CD8-positive, alpha-beta memory T cell (primary cell): ENCODE measurements at places on chromosomes 12 and 14. TPM values are rescaled to one million over a fixed set of nuclear protein-coding genes. Genes with fewer than 3 reads are reported as not detected.

The CCDC177 gene
- polyA plus RNA-seq = not detected

The PHLDA1 gene
- 2.1 TPM for polyA plus RNA-seq

The GLT8D2 gene
- polyA plus RNA-seq = not detected

The OTX2 gene
- polyA plus RNA-seq = not detected

The RAD51AP1 gene
- polyA plus RNA-seq = 1.6 TPM

The EEF1AKMT3 gene
- 3.3 TPM for polyA plus RNA-seq

The RHEBL1 gene
- 8.0 TPM for polyA plus RNA-seq

The STRAP gene
- polyA plus RNA-seq = 112 TPM

The TCP11L2 gene
- 19.3 TPM for polyA plus RNA-seq

GRCh38 chr12:127078577-127079350, 1188.2 kb upstream of the TMEM132C start:
- H3K4me1 ChIP-seq = no peaks in the 10 kb centered on the region
- no peaks in the 10 kb centered on the region for H3K27me3 ChIP-seq
- no peak overlapping the region for H3K27ac ChIP-seq
- DNase-seq = no peak
- H3K4me3 ChIP-seq = no peak overlapping the region
- no peaks in the 10 kb centered on the region for H3K36me3 ChIP-seq

DNA sequence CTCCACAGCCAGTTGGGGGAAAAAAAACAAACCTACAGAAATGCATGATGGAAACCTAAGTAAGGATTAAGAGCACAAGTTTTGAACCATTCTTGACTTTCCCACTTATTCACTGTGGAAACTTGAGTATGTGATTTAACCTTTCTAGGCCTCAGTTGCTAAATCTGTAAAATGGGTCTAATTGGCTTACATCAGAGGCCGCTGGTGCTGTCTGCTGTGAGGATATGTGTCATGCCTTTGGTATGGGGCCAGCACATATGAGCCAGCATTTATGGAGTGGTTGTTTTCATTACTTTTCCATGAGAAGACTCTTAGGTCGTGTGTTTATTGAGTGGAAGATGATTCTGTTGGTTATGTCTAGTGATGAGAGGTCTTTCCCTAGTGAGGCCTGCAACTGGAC, 102.4 kb downstream of the ESR2 start:
- DNase-seq = no peak
- H3K27ac ChIP-seq = no peak overlapping the region
- H3K27me3 ChIP-seq = no peaks in the 10 kb centered on the region
- peaks cover 22% of the 10 kb centered on the region for H3K36me3 ChIP-seq
- peaks cover 18% of the 10 kb centered on the region for H3K4me1 ChIP-seq

- no peaks in the 10 kb centered on the region for H3K27me3 ChIP-seq
- H3K4me3 ChIP-seq = no peak overlapping the region
- H3K4me1 ChIP-seq = no peaks in the 10 kb centered on the region
- H3K36me3 ChIP-seq = no peaks in the 10 kb centered on the region
These were observed 206.3 kb downstream of the CNTN1 start for GRCh38 chr12:40898505-40898904.

DNA sequence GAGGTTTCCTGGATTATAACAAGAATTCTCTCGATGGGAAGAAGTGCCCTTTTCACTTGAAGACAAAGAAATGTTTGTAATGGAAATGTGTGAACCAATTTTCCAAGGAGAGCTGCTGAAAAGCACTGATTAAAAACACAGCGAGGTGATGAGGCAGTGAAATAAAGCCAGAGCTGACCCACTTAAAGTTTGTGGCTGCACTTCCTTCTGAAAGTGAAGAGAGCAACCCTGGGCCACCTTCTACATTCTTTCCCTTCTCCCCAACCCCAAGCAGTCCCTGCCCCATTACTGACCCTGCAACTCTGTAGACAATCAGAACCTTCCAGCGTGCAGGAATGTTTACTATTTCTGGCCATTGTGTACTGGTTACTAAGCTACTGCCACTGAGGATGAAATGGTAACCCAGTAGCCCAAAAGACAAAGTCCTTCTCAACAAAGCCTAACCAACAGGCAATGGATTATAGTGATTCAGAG, 173.9 kb downstream of the TTC7B start:
- no peaks in the 10 kb centered on the region for H3K27me3 ChIP-seq
- no peak overlapping the region for H3K4me3 ChIP-seq
- no peak overlapping the region for H3K27ac ChIP-seq
- no peaks in the 10 kb centered on the region for H3K36me3 ChIP-seq
- no peak for DNase-seq

DNA sequence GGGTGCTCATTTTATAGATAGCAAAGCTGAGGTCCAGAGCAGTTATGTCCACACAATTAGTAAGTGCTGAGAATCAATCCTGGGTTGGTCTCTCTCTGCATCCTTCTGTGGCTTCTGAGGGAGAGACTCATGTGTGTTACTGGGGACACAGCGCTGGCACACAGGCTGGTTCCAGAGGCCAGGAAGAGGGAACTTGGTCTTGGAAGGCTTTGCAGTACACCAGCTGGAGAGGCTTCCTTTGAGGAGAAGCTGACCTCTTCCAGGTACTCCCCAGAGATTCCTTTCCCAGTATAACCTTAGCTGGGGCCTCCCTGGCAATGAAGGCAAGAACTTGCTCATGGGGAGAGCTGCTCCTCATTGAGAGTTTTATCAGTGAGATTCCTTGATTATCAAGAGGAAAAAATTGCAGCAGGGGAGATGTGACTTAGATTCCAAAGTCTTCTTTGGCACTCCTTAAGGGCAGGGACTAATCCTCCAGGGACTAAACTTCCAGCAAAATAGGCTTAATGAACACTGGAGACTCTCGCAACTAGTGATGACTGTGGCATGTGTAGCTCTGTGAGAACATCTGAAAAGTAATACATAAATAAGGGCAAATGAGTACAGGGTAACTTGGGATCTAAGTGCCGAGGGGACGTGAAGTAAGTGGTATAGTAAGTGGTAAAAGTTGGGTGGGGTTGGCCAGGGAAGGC, 13.9 kb upstream of the KRT80 start:
- H3K4me1 ChIP-seq = no peaks in the 10 kb centered on the region
- DNase-seq = no peak
- no peaks in the 10 kb centered on the region for H3K36me3 ChIP-seq
- no peak overlapping the region for H3K27ac ChIP-seq
- H3K27me3 ChIP-seq = no peaks in the 10 kb centered on the region

DNA sequence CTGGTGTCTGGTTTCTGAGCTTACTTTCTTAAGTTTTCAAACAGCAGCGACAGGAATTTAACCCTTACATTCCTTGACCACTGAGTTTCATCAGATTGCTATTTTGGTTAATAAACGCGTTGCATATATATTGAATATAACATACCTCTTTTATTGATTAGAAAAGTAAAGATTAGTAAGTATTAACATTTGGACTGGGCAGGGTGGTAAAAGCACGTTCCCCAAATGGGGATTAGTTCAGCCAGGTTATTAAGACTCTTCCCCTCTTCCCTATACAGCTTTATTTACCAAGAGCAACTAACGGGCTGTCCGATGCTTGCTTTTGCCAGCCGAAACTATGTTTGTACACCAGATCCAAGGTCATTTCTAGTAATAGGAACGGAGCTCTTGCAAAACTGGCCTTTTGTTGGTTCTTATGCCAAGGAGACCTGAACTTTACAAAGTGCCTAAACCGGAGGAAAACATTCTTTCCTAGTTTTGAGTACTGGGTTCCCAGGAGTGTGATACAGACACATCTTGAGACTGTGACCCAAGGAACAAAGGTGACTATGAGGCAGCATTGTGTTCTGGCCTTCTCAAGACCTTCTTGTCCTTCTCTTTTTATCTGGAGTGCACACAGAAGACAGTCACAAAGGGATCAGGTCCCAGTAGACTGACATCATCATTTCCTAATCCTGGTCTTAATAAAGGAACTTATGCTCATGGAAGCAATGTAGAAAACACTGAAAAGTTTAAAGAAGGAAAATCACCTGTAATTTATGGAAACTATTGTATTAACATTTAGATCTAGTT, 2.6 kb downstream of the GLRX5 start:
- H3K27ac ChIP-seq = no peak overlapping the region
- no peaks in the 10 kb centered on the region for H3K36me3 ChIP-seq
- no peak overlapping the region for H3K4me3 ChIP-seq
- no peak for DNase-seq
- H3K4me1 ChIP-seq = peaks cover 35% of the 10 kb centered on the region

DNA sequence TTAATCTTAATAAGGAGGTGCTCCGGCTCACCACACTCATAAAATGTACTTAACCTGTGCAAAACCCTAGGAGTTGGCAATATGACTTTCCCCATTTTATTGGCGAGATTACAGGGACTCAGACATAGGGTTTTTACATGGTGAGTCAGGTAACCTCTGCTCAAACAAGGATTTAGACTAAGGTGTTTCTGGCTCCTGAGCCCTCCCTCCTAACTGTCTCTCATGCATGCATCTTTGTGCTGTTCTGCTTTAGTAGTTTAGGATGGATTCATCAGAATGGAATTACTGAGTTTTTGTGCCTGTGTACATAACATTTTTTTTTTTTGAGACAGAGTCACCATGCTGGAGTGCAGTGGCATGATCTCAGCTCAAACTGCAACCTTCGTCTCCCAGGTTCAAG, 993.3 kb upstream of the TMEM132C start:
- H3K36me3 ChIP-seq = no peaks in the 10 kb centered on the region
- no peak overlapping the region for H3K27ac ChIP-seq
- H3K4me1 ChIP-seq = no peaks in the 10 kb centered on the region
- DNase-seq = no peak
- no peak overlapping the region for H3K4me3 ChIP-seq
- no peaks in the 10 kb centered on the region for H3K27me3 ChIP-seq

- DNase-seq = no peak
- no peaks in the 10 kb centered on the region for H3K27me3 ChIP-seq
- H3K27ac ChIP-seq = no peak overlapping the region
- H3K36me3 ChIP-seq = no peaks in the 10 kb centered on the region
- no peaks in the 10 kb centered on the region for H3K4me1 ChIP-seq
These were observed 360.5 kb upstream of the TMPO start for GRCh38 chr12:98154850-98155249.

- peak overlapping the region; percentile 20 for H3K27ac ChIP-seq
- DNase-seq = no peak
- H3K36me3 ChIP-seq = no peaks in the 10 kb centered on the region
- H3K27me3 ChIP-seq = no peaks in the 10 kb centered on the region
These were observed 156.4 kb upstream of the SYT10 start for GRCh38 chr12:33596061-33596460.

DNA sequence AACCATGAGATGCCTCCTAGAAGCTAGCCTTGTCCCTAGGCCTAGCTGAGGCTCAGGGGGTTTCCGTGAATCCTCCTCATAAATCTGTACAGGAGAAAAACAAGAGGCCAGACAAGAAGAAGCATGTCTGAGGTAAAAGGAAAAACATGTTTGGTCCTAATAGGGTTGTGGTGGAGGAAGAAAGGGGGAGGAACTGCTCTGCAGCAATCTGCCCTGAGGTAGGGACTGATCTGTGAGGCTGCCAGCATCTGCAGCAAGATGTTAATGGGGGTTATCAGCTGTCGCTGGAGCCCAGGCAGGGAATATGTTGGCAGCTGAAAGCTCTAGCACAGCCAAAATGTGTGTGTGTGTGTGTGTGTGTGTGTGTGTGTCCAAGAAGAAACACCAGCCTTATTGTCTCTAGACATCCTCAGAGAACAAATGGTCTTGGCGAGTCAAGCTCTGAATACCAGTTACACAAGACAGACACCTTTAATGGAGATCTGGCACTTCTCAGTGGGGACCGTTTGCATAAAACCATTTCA, 218.5 kb downstream of the NUAK1 start:
- no peaks in the 10 kb centered on the region for H3K4me1 ChIP-seq
- H3K27me3 ChIP-seq = no peaks in the 10 kb centered on the region
- DNase-seq = no peak
- no peaks in the 10 kb centered on the region for H3K36me3 ChIP-seq
- H3K27ac ChIP-seq = no peak overlapping the region
- H3K4me3 ChIP-seq = no peak overlapping the region

DNA sequence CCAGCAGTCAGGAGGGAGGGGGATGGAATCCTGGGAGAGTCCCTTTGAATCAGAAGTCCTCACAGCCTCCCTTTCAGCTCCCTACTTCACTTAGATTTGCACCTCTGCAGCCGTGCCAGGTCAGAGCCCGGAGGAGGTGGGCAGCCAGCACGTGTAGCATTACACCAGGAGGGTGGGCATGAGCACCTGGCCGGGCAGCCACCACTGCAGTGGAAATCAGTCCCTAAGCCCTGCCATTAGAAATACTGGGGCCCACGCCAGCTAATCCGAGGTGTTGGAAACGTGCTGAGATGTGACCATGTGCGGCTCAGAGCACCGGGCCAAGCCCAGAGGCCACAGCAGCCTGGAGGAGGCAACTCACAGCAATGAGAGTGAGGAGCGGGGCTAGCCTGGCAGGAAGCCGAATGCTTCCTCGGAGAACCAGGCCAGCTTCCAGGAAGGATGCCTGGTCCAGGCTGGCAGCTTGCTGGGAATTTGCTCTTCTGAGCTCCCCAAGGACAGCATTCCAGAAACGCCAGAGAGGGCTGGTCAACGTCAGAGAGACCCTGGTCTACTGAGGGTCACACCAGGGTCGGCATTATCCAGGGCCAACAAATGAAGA, 9.4 kb upstream of the CACNA2D4 start:
- H3K27ac ChIP-seq = no peak overlapping the region
- no peaks in the 10 kb centered on the region for H3K36me3 ChIP-seq
- H3K4me1 ChIP-seq = no peaks in the 10 kb centered on the region

- H3K27ac ChIP-seq = no peak overlapping the region
- no peaks in the 10 kb centered on the region for H3K4me1 ChIP-seq
- H3K36me3 ChIP-seq = no peaks in the 10 kb centered on the region
- H3K4me3 ChIP-seq = no peak overlapping the region
- no peak for DNase-seq
These were observed 130.4 kb downstream of the BRMS1L start for GRCh38 chr14:35956376-35957085.

DNA sequence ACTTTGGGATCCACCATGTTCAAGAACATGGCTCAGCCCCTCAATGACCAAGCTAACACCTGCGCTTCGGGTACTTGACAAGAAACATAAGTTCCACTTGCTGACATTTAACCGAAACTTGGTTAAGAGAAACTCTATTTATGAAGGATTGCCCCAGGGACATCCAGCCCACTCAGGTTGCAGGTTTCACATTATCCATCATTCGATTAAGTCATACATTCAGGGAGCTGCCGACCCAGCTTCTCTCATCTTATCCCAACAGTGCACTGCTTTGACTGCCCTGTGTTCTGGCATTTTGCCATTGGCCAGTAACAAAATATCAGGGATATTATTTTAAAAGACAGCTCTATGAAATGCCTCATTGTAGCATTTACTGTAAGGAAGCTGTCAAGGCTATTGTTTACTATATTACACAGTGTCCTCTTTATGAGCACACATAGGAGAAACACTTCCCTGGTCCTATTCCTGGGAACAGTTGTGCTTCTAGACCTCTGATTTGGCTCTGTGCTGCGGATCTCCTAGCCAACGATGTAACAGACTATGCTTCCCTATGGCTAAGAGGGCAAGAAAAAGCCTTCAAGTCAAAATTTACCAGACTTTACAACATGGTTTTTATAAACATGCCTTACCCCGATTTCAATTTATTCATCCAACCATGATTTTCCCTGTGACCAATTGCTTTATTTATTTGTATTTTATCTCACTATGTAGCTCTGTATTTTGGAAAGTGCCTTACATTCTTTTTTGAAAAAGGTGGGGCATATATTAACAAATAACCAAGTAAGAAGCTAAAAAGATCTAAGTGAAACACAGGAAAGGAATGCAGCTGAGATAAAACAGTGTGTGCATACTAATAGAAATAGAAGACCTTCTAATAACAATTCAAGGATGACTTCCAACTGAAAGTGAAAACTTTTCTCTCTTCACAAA, 109.3 kb downstream of the ITPR2 start:
- no peaks in the 10 kb centered on the region for H3K4me1 ChIP-seq
- no peak overlapping the region for H3K27ac ChIP-seq
- H3K4me3 ChIP-seq = no peak overlapping the region
- no peaks in the 10 kb centered on the region for H3K36me3 ChIP-seq
- no peak for DNase-seq

GRCh38 chr12:62760779-62761178, 174.2 kb downstream of the PPM1H start:
- H3K36me3 ChIP-seq = no peaks in the 10 kb centered on the region
- H3K27me3 ChIP-seq = no peaks in the 10 kb centered on the region
- H3K4me1 ChIP-seq = no peaks in the 10 kb centered on the region
- no peak for DNase-seq
- no peak overlapping the region for H3K4me3 ChIP-seq
